ENCODE measurements at places on chromosomes 3 and 15. TPM values are rescaled to one million over a fixed set of nuclear protein-coding genes. Genes with fewer than 3 reads are reported as not detected.

GRCh38 chr15:69718916-69719315, 266.3 kb downstream of the RPLP1 start:
- H3K4me3 ChIP-seq = no peak overlapping the region
- peak overlapping the region; percentile 32 for H3K27ac ChIP-seq
- H3K36me3 ChIP-seq = no peaks in the 10 kb centered on the region
- H3K4me1 ChIP-seq = peaks cover 18% of the 10 kb centered on the region
- H3K27me3 ChIP-seq = no peaks in the 10 kb centered on the region

DNA sequence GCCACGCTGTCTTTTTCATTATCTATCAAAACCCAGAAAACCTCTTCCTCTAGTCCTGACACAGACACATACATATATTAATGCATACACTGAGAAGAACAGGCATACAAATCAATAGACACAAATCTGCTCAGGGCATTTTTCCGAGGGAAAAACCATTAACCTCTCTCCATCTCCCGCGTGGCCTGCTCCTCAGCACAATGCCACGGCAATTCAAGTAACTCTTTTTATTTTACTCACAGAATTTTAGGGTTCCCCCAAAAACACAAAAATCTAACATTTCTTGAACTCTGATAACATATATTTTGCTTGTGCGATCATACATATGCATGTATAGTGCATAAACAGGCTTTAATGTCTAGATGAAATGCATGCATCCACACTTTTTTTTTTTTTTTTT, 110.8 kb upstream of the NSMCE3 start:
- H3K27ac ChIP-seq = no peak overlapping the region
- H3K36me3 ChIP-seq = no peaks in the 10 kb centered on the region
- no peak for DNase-seq
- H3K4me3 ChIP-seq = no peak overlapping the region
- no peaks in the 10 kb centered on the region for H3K4me1 ChIP-seq
- H3K27me3 ChIP-seq = no peaks in the 10 kb centered on the region

DNA sequence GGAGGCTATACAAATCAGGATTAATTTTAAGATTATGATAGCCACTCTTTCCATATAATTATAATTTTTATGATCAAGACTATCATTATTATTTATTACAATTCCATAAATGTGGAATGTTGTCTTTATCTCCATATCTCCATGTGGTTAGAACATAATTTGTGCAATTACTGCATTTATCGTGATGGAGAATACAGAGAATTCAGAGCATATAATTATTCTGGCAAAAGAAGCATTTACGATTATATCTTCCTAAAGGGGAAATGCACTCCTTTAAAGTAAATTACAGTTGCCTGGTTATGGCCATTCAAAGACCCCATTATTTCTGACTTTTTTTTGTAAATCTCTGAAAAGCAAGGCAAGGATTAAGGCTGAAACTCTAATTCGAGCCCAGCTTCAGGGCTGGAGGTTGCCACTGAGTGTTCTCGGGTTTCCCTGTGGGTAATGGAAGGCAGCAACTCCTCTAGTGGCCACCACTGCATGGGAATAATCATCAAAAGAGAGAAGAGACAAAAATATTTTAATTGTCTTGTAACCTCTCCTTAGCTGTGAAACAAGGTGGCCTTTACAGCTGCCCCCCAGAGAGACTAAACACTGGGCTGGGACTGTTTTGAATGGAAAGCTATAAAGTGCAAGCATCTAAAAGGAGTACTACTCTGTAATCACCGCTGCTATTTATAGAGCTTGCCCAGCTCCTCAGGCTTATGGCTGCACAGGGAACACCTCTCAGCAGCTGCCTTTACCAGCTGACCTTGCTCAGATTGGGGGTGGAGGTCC, 59.8 kb upstream of the PRTG start:
- no peaks in the 10 kb centered on the region for H3K36me3 ChIP-seq
- no peak overlapping the region for H3K4me3 ChIP-seq
- no peaks in the 10 kb centered on the region for H3K27me3 ChIP-seq
- no peak for DNase-seq
- no peak overlapping the region for H3K27ac ChIP-seq

DNA sequence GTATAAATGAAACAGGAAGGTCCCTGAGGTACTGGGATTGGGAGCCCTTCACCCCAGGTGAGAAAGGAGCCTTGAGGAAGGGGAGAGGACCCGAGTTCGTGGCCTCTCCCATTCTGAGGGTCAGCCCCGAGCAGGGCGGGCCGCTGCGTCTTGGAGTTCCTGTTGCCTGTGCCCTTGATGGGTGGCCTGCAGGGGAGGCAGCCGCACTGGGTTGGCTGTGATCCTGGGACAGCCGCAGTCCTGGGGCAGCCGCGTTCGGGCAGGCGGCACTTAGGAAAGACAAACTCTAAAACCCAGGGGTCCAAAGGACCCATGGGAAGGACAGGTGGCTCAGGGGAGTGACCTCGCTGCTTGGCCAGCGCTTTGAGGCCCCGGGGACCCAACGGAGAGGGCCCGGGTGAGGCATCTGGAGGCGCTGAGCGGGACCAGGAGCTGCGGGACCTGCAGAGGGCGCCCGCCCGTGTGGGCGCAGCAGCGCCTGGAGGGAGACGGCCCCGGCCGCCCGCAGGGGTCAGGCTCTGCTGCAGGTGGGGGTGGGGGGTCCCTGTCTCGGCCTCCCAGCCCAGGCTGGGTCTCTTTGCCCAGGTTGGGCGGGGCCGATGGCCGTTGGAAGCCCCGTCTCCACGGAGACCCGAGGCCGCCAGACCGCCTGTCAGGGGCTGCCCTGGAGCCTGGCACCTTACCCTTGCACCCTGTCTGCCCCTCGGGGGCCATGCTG, 65.1 kb downstream of the HMCES start:
- H3K4me3 ChIP-seq = peak overlapping the region; percentile 35
- H3K36me3 ChIP-seq = no peaks in the 10 kb centered on the region
- H3K27me3 ChIP-seq = peaks cover 5% of the 10 kb centered on the region
- H3K27ac ChIP-seq = no peak overlapping the region

GRCh38 chr3:193240436-193240849, 579 bp upstream of the PLAAT1 start:
- H3K4me3 ChIP-seq = peak overlapping the region; percentile 38
- peak overlapping the region; percentile 78 for H3K27ac ChIP-seq
- DNase-seq = no peak
- H3K27me3 ChIP-seq = no peaks in the 10 kb centered on the region
- H3K4me1 ChIP-seq = peaks cover 2% of the 10 kb centered on the region

DNA sequence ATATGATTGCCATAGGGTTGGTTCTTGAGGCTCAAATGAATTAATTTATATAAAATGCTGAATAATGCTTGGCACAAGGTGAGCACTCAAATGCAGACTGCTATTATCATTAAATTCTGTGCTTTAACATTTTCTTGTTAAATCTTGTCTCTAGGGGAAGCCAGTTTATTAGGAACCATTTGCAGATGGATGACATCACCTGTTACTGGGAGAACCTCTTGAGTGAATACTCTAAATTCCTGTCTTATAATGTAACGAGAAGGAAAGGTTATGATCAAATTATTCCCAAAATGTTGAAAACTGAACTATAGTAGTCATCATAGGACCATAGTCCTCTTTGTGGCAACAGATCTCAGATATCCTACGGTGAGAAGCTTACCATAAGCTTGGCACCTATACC, 6.2 kb upstream of the TIMMDC1 start:
- no peak overlapping the region for H3K27ac ChIP-seq
- no peaks in the 10 kb centered on the region for H3K4me1 ChIP-seq
- no peak for DNase-seq

DNA sequence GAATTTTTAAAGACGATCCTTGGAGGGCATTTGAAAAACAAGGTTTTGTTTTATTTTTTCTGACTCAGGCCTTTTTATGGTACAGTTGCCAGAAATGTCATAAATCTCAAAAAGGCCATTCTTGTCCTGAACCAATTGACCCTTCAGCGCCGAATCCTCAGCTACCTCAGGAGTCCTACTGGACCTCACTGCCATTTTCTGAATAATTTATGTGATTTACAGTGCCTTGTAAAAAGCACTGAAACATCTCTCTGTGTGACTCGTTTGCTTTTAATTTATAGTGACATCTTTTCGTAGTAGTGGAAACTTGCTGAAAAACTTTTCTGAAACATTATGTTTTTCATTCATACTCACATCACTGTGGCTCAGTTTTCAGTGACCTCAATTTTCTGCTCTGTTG, 72.2 kb upstream of the ARL6 start:
- no peak overlapping the region for H3K27ac ChIP-seq
- H3K36me3 ChIP-seq = no peaks in the 10 kb centered on the region
- H3K4me3 ChIP-seq = no peak overlapping the region
- H3K4me1 ChIP-seq = no peaks in the 10 kb centered on the region
- DNase-seq = no peak

DNA sequence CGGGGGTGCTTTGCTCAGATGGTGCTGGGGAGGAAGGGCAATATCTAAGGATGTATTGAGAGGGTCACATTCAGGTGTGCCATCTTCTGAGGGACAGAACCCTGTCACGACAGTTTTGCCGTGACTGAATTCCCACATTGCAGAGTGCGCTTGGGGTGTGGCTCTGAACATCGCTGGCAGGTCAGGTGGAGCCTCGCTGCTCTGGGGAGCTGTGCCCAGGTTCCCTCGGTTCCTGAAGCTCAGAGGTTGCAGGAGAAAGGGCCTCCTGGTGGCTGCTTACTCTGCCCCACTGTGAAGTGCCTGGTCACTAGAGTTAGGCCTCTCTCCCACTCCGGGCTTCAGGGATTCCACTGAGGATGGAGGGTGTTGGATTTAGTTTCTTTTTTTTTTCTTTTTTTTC, 51.5 kb downstream of the APBA2 start:
- no peak overlapping the region for H3K27ac ChIP-seq
- H3K4me3 ChIP-seq = no peak overlapping the region
- H3K27me3 ChIP-seq = no peaks in the 10 kb centered on the region
- no peaks in the 10 kb centered on the region for H3K4me1 ChIP-seq

DNA sequence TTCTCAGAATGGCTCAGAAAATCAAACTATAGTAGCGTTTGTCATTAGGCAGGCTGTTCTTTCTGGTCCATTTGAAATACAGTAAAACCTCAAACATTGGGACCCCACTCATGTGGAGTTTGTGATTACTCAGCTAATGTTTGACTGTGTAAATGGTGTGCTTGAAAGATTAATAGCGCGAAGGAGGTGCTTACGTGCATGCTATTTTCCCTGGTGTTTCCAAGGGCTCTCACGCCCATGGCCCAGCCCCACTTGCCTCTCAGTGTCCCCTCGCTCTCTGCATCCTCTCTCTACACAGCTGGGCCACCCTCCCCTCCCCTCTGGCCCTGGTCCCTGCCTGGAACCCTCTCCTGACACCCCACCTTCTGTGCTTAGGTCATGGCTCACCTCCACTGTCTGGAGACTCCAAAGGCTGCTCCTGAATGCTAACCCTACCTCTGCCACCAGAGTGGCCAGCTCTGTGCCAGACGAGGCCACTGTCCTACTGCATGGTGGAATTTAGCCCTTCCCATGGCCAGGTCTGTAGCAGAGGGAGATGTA, 194.2 kb downstream of the PLCL2 start:
- no peaks in the 10 kb centered on the region for H3K4me1 ChIP-seq
- no peak overlapping the region for H3K4me3 ChIP-seq
- no peak for DNase-seq
- H3K27me3 ChIP-seq = no peaks in the 10 kb centered on the region
- H3K27ac ChIP-seq = no peak overlapping the region

- H3K27me3 ChIP-seq = no peaks in the 10 kb centered on the region
- no peaks in the 10 kb centered on the region for H3K36me3 ChIP-seq
- H3K4me3 ChIP-seq = no peak overlapping the region
- no peak for DNase-seq
- no peak overlapping the region for H3K27ac ChIP-seq
Observed at GRCh38 chr3:190414297-190414696, 26.3 kb downstream of the CLDN16 start.

GRCh38 chr3:135809021-135809634, 156.4 kb upstream of the PPP2R3A start:
- no peaks in the 10 kb centered on the region for H3K4me1 ChIP-seq
- no peak overlapping the region for H3K4me3 ChIP-seq

GRCh38 chr3:132256989-132257388, 60.2 kb upstream of the ACP3 start:
- no peak for DNase-seq
- H3K4me3 ChIP-seq = no peak overlapping the region
- no peaks in the 10 kb centered on the region for H3K27me3 ChIP-seq
- H3K4me1 ChIP-seq = no peaks in the 10 kb centered on the region
- no peaks in the 10 kb centered on the region for H3K36me3 ChIP-seq

DNA sequence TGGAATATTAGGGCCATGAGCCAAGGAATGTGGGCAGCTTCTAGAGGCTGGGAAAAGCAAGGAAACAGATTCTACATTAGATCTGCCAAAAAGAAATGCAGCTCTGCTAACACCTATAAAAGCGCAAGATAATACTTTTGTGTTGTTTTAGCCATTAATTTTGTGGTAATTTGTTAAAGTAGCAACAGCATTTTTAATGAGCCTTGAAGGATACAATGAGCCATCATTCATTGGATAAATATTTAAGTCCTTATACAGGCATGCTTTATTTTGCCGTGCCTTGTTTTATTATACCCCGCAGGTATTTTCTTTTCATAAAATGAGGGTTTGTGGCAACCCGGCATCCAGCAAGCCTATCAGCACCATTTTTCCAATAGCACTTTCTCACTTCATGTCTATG, 15.0 kb downstream of the ARL14 start:
- no peak for DNase-seq
- H3K4me3 ChIP-seq = no peak overlapping the region
- H3K27me3 ChIP-seq = no peaks in the 10 kb centered on the region
- H3K36me3 ChIP-seq = no peaks in the 10 kb centered on the region

DNA sequence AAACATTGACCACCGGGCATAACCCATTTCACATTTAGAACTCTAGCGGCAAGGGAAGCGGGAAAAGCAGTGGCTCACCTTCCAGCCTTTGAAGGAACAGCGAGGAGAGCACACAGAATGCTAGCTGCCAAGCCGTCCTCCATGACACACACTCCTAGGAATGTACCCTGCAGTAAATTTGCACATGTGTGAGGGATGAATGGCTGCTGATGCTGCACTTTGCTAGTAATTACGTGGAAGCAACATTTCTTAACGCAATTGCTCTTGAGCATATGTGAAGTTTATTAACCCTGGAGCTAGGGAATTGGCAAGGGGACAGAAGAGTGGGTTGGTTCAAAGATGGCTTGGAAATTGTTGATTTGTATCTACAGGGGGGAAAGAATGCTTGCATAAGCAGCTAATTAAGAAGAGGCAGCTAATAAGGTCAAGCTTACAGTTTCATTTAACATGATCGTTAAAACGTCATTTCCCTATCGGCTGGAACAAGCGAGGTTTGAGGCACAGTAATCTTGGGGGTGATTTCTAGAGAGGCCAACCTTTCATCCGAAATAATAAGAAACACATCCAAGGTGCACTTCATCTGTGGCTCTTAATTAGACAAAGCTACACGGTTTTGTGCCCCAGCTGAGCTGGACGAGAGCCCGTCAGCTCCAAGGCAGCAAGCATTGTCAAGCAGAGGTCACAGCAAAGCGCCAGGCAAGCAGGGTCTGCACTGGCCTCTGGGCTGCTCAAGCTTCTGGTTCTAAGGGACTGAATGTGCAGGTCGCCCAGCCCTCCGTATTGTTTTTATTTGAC, 123.4 kb downstream of the CHSY1 start:
- DNase-seq = no peak
- H3K4me3 ChIP-seq = no peak overlapping the region
- peak overlapping the region; percentile 71 for H3K27ac ChIP-seq
- peaks cover 16% of the 10 kb centered on the region for H3K4me1 ChIP-seq
- no peaks in the 10 kb centered on the region for H3K36me3 ChIP-seq
- no peaks in the 10 kb centered on the region for H3K27me3 ChIP-seq

The FANCD2OS gene
- total RNA-seq = not detected

The GOLGA8Q gene
- not detected for total RNA-seq

The GOLGA6L10 gene
- total RNA-seq = 3.0 TPM

The TTLL13 gene
- not detected for total RNA-seq

The CHRD gene
- 9.2 TPM for total RNA-seq

The SPSB4 gene
- total RNA-seq = 0.16 TPM

The IGDCC3 gene
- 0.41 TPM for total RNA-seq

The SCG3 gene
- 1.8 TPM for total RNA-seq

The COL6A5 gene
- total RNA-seq = not detected

The C3orf49 gene
- not detected for total RNA-seq

The FBXO45 gene
- 9.3 TPM for total RNA-seq

The ELL3 gene
- total RNA-seq = 6.4 TPM
